Panc1 (cell line): ENCODE measurements at places on chromosomes 6 and 20. TPM values are rescaled to one million over a fixed set of nuclear protein-coding genes. Genes with fewer than 3 reads are reported as not detected.
A peak's percentile ranks its signal among the peaks of the same experiment; 100 is the strongest.

DNA sequence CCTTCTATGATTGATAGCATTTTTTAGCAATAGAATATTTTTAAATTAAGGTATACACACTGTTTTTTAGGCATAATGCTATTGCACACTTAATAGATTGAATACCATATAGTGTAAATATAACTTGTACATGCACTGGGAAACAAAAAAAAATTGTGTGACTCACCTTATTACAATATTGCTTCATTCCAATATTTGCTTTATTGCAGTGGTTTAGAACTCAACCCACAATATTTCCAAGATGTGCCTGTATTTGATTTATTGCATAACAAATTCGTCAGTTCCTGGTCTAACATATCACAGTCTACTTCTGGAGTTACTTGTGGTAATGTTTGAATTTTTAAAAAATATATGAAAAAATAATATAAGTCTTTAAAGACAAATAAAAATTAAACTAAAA, 41.9 kb upstream of the DEFB112 start:
- DNase-seq = no peak

POM121L2 gene
- not detected for total RNA-seq

GRCh38 chr6:27814665-27815424, 97.4 kb downstream of the OR2B2 start:
- DNase-seq = peak; percentile 97

HSPA12B gene
- 0.21 TPM for total RNA-seq

DNA sequence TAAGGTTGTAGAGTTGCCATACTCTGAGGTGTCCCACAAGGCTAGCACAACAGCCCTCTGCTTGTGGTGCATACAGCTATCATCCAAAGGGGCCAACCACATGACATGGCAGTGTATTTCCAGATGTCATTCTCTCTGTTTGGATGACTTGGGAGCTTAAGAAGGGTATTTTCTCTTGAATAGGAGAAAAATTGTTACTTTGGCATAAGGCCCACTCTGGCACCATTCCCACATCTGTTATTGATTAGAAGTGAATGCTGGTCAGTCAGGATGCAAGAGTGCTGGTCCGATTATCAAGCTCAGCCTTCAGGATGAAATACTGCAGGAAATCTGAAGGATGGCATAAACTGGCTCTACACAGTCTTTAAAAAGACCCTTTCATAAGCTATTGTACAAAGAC, 83.6 kb upstream of the C20orf144 start:
- no peak for DNase-seq

- no peak for DNase-seq
Observed at GRCh38 chr20:47785311-47785853, at the start of gene SULF2. Gene SULF2 (minus strand): TSS chr20:47785481. CDS start chr20:47757363, 28,118 bp downstream.

EPM2A gene
- total RNA-seq = 5.7 TPM

WFDC12 gene
- not detected for total RNA-seq

CST7 gene
- total RNA-seq = not detected

PRDM13 gene
- not detected for total RNA-seq

DNA sequence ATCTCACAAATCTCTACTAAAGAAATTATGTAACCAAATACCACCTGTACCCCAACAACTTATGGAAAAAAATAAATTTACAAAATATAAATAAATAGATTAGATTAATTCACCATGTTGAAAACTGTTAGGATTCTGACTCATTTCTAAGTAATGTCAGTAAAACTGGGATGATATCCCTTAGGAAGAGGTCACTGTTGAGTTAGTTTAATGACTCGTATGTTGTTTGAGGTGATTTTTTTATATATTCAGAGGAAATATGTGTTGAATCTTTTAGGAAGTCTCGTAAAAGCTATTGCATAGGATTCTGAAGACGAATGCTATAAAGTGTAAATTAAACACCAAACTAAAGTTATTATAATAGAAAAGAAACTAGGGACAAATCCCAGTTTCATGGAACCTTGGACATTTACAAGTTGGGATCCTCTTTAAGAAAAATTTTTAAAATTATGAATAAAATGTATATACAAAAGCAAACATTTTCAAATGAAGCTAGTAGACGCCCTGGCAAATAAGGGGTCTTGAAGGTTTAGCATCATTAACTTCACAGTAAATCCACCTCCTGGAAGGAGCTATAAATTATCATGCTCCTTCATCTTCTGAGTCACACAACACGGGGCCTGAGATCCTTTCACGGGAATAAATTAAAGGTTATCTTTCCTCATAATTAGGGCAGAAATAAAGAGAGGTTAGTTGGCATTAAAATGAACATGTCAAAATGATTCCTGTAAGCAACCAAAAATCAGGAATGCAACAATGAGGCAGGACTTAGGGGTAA, 37.0 kb upstream of the POU3F2 start:
- DNase-seq = no peak

ZBTB9 gene
- total RNA-seq = 17.6 TPM
